ENCODE measurements at places on chromosomes 5 and 9. TPM values are rescaled to one million over a fixed set of nuclear protein-coding genes. Genes with fewer than 3 reads are reported as not detected.

DNA sequence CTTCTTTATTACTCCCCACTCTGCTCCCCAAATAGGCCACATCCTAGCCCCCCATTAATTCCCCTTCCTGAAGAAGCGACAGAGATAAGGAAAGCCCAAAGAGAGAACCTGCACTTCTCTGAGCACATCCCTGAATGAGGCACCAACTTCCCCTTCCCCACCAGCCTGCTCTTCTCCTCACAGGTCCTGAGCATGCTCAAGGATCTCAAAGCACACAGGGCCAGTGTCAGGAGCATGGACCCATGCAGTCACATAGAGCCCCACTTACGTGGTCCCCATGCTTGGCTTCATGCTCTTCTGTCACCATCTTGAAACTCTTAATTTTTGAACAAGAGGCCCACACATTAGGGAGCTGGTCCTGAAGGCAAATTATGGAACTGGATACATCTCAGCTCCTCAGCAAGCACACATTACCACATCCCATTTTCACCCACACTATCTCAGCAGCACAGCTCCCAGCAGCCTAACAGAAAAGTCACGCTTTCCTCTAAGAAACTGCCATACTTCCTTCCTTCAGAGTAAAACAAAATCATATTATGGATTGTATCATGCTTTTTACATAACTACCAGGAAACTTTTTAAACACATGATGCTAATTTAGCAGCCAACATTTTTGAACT is 99.8 kb downstream of the NFIB start:
- H3K4me1 ChIP-seq, result peaks cover 44% of the 10 kb centered on the region
- H3K36me3 ChIP-seq, result no peaks in the 10 kb centered on the region
- H3K27me3 ChIP-seq, result no peaks in the 10 kb centered on the region

The TRPM3 gene
- total RNA-seq, result not detected

- DNase-seq, result no peak
- no peaks in the 10 kb centered on the region for H3K27me3 ChIP-seq
- H3K27ac ChIP-seq, result no peak overlapping the region
Measured at GRCh38 chr9:6068983-6069382, 53.6 kb upstream of the RANBP6 start.

The GZMA gene
- total RNA-seq, result not detected

The OR5C1 gene
- not detected for total RNA-seq

The BTNL3 gene
- not detected for total RNA-seq
